ENCODE measurements at places on chromosomes 2 and 18. TPM values are rescaled to one million over a fixed set of nuclear protein-coding genes. Genes with fewer than 3 reads are reported as not detected.

GKN1 gene
- not detected for total RNA-seq

DNA sequence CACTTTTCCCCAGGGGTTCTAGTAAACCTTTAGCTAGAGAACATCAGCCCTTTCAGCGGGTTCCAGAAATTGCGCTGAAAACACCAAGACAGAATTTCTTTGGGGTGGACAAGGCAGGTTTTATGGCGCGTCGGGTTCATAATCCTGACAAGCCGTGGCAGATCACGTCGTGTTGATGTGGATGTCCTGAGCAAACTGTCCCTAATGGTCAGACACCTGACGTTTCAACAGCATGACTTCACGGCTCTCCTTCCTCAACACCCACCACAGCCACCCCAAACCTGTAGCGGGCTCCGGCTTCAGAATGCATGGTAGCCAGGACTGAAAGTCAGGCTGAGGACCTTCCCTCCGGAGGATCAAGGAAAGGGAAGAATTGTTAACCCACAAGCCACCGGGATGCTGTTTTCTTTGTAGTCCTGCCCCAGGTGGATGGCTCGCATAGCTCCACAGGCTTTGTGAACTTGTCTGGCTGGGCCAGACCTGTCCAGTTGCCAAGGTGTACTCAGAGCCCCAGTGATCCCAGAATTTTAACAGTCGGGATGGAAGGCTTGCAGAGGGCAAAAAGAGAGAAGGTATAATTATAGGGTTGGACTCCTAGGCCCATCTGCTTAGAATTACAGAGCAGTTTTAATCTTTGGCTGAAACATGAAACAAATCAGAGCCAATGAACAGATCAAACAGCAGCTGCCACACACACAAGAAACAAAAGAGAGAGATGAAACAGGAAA, 1.5 kb downstream of the APCDD1 start:
- H3K36me3 ChIP-seq: no peaks in the 10 kb centered on the region
- DNase-seq: peak; percentile 27
- H3K4me3 ChIP-seq: peak overlapping the region; percentile 66

SMYD1 gene
- total RNA-seq: 0.07 TPM

DNA sequence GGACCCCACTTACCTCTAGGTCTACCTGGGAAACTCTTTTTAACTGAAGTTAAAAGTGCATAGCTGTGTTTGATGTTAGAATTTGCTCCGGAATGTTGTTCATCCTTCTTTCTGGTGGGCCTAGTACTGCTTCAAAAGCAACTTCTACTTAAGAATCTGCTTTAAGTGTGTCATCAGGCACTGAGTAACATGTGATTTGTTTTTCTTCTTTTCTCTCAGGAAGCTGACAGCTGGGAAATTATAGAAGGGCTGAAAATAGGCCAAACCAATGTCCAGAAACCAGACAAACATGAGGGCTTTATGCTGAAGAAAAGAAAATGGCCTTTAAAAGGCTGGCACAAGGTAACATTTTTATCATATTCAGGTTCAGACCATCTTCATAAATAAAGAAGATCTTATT, 122.9 kb downstream of the PRKRA start:
- no peak for DNase-seq
- no peak overlapping the region for H3K27ac ChIP-seq
- H3K4me1 ChIP-seq: no peaks in the 10 kb centered on the region
- no peak overlapping the region for H3K4me3 ChIP-seq

- no peak overlapping the region for H3K4me3 ChIP-seq
- H3K27me3 ChIP-seq: no peaks in the 10 kb centered on the region
- H3K36me3 ChIP-seq: no peaks in the 10 kb centered on the region
- no peak overlapping the region for H3K27ac ChIP-seq
- no peak for DNase-seq
- H3K4me1 ChIP-seq: peaks cover 35% of the 10 kb centered on the region
These were observed 876.0 kb downstream of the SLC4A3 start for GRCh38 chr2:220503431-220503830.

GRCh38 chr18:12868576-12868975, 15.5 kb downstream of the PTPN2 start:
- no peaks in the 10 kb centered on the region for H3K27me3 ChIP-seq
- no peak overlapping the region for H3K4me3 ChIP-seq
- H3K4me1 ChIP-seq: no peaks in the 10 kb centered on the region

GRCh38 chr2:10329880-10330699, 27.4 kb downstream of the HPCAL1 start:
- DNase-seq: peak; percentile 9
- no peaks in the 10 kb centered on the region for H3K27me3 ChIP-seq
- peaks cover 38% of the 10 kb centered on the region for H3K4me1 ChIP-seq
- H3K4me3 ChIP-seq: no peak overlapping the region

DNA sequence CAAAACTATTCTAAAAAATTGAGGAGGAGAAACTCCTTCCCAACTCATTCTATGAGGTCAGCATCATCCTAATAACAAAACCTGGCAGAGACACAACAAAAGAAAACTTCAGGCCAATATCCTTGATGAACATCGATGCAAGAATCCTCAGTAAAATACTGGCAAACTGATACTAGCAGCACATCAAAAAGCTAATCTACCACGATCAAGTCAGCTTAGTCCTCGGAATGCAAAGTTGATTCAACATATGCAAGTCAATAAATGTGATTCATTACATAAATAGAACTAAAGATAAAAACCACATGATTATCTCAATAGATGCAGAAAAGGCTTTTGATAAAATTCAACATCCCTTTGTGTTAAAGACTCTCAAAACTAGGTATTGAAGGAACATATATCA, 63.1 kb downstream of the EHBP1 start:
- H3K4me1 ChIP-seq: no peaks in the 10 kb centered on the region
- no peaks in the 10 kb centered on the region for H3K27me3 ChIP-seq
- H3K27ac ChIP-seq: no peak overlapping the region

SIX3 gene
- total RNA-seq: not detected

CIB4 gene
- not detected for total RNA-seq

DNA sequence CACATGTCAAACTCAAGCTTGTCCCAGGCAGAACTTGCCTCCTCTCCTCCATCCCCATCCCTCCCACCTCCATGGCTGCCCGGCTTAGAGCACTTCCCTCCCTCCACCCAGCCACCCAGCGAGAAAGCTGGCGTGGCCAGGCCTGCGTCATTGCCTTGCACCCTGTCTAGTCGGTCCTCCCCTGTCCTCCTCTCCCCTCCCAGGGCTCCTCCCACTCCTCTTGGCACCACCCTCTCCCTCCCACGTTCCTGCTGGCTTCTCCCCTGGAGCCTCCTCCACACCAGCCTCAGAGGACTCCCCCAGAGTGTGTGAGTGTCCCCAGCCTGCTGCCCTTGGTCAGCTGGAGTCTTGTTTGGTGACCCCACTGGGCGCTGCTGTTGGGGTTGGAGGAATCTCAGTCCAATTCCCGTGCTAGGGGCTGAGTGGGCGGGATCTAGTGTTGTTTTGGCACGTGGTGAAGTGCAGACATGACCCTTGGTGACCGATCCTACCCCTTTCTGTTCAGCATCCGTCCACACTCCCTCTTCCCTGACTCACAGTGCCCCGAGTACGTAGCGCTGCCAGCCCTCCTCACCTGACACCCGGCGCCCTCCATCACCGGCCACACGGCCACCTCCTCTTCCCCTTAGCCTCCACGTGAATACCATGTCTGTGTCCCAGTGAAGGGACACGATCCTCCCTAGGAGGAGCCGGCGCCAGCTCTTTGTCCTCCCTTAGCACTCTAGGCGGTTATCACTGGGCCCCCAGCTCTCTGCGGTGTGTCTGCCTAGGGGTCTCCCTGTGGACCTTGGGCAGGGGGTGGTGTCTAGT, 41.4 kb downstream of the ATP6V1C2 start:
- no peaks in the 10 kb centered on the region for H3K4me1 ChIP-seq
- no peaks in the 10 kb centered on the region for H3K36me3 ChIP-seq

- no peaks in the 10 kb centered on the region for H3K36me3 ChIP-seq
- no peak overlapping the region for H3K4me3 ChIP-seq
- H3K27ac ChIP-seq: no peak overlapping the region
- DNase-seq: no peak
- no peaks in the 10 kb centered on the region for H3K27me3 ChIP-seq
These were observed 180.0 kb upstream of the MMADHC start for GRCh38 chr2:149767516-149767974.

DNA sequence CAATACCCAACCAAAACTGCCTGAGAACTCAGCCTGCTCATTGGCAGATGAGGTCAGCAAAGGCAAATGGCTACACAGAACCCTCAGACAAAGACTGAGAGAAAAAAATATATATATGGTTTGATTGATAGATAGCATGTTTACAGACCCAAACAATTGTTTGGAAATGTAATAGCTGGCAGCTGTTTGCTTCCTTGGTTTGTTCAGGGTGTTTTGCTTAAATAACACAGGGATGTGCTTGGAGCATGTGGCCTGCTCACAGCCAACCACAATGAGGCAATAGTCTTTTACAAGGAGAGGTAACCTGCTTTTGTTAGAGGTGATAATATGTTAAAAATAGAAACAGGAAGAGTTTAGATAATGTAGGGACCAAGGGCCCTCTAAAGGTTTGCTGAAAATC, 84.5 kb downstream of the PDK1 start:
- no peaks in the 10 kb centered on the region for H3K27me3 ChIP-seq
- H3K4me3 ChIP-seq: no peak overlapping the region
- no peaks in the 10 kb centered on the region for H3K36me3 ChIP-seq
- no peaks in the 10 kb centered on the region for H3K4me1 ChIP-seq
- no peak for DNase-seq

- H3K27ac ChIP-seq: no peak overlapping the region
- no peak for DNase-seq
- no peaks in the 10 kb centered on the region for H3K36me3 ChIP-seq
- no peak overlapping the region for H3K4me3 ChIP-seq
These were observed 3.4 kb downstream of the ACVR1C start for GRCh38 chr2:157625296-157625695.

DNA sequence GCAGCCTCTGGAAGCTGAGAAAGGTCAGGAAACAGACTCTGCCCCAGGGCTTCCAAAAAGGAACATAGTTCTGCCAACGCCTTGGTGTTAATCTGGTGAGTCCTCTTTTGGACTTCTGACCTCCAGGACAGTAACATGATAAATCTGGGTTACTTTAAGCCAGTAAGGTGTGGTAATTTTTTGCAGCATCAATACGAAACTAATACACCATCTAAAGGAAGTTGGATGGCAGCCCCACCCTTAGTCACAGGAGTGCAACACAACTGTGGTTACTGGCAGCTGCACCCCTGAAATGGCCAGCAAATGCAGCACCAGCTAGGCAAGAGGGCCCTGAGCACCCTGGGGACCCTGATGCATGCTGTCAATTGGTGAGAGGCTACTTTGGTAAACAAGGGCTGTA, 25.8 kb downstream of the CREG2 start:
- no peaks in the 10 kb centered on the region for H3K36me3 ChIP-seq
- 0 out of 2 replicates have a peak, but pooled peaks cover 6% of the 10 kb centered on the region for H3K4me1 ChIP-seq
- no peak for DNase-seq
- no peak overlapping the region for H3K27ac ChIP-seq

- H3K4me3 ChIP-seq: no peak overlapping the region
- H3K4me1 ChIP-seq: no peaks in the 10 kb centered on the region
- no peak for DNase-seq
- H3K27me3 ChIP-seq: no peaks in the 10 kb centered on the region
These were observed 84.8 kb upstream of the GATA6 start for GRCh38 chr18:22084547-22084946.

NRP2 gene
- 22.0 TPM for total RNA-seq

- no peak overlapping the region for H3K4me3 ChIP-seq
- no peaks in the 10 kb centered on the region for H3K27me3 ChIP-seq
These were observed 84.5 kb upstream of the TLK1 start for GRCh38 chr2:171244970-171245782.

GRCh38 chr2:189854187-189854586, 69.9 kb downstream of the PMS1 start:
- peaks cover 23% of the 10 kb centered on the region for H3K4me1 ChIP-seq
- DNase-seq: no peak
- H3K27ac ChIP-seq: no peak overlapping the region

ZFP36L2 gene
- 43.0 TPM for total RNA-seq

DNA sequence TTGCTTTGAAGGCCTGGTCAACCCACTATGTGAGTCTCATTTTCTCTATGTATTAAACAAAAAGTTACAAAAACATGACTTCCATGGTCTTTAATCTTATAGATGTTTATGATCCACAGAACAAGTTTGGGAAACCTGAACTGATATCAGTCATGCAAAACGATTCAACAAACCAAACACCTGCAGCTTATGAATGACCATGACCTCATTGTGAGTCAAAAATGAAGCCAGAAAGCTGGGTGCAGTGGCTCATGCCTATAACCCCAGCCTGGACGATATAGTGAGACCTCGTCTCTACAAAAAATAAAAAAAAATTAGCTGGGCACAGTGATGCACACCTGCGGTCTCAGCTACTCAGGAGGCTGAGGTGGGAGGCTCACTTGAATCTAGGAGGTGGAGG, 270.4 kb upstream of the CCDC68 start:
- peaks cover 18% of the 10 kb centered on the region for H3K36me3 ChIP-seq
- peaks cover 8% of the 10 kb centered on the region for H3K4me1 ChIP-seq
- H3K4me3 ChIP-seq: no peak overlapping the region
- no peaks in the 10 kb centered on the region for H3K27me3 ChIP-seq
- no peak overlapping the region for H3K27ac ChIP-seq
- DNase-seq: no peak

DNA sequence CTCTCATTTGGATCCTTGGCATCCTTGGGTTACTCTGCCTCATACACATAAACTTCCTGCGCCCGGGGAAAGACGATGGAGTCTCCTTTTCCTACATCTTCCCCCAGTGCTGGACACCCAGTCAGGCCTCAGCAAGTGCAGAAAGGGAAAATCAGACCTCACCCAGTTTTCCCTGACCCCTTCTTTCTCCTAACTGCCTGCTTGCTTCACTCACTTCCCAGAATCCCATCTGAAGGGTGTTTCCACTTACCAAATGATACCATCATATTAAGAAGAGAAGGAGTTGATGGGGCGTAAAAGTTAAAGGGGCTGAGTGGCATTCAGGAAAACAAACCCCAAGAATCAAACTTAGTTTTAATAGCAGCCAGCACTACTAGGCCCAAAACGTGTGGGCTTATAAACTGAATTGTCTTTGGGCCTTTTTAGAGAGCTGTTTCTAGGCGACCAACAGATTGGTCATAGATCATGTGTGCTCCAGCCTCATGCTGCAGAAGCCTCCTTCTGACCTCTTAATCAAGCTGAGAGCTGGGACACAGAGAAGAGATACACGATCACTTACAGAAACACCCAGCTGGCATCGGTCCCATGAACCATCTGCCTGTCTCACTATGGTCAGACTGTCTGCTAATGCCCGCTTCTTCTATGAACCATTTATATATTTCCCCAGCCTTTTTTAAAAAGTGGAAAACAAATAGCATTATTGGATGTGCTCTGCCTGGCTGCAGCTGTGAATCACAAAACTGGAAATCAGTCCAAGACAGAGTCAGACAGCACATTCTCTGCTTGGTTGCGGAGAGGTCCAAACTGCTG, 165.7 kb upstream of the SLC14A2 start:
- no peak overlapping the region for H3K4me3 ChIP-seq
- DNase-seq: no peak
- no peaks in the 10 kb centered on the region for H3K36me3 ChIP-seq

DNA sequence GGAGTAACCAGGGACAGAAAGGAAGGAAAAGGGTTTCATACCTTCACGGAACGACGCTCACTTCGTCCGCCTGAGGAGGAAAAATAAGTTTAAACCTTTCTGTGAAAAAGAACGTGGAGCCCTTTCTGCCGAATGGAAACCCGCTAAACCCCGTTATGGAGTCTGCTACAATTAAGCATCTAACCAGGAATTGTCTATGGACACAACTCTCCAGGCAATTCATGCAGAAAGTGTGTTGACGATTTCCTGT, 528 bp upstream of the PPP4R3B start:
- no peak for DNase-seq
- H3K27me3 ChIP-seq: no peaks in the 10 kb centered on the region
- peak overlapping the region; percentile 76 for H3K4me3 ChIP-seq
- peaks cover 14% of the 10 kb centered on the region for H3K36me3 ChIP-seq
- peaks cover 4% of the 10 kb centered on the region for H3K4me1 ChIP-seq

- H3K36me3 ChIP-seq: no peaks in the 10 kb centered on the region
- peak; percentile 57 for DNase-seq
- no peak overlapping the region for H3K4me3 ChIP-seq
- peaks cover 17% of the 10 kb centered on the region for H3K4me1 ChIP-seq
These were observed 39.6 kb downstream of the ZFP36L2 start for GRCh38 chr2:43186679-43187374.
